A549 treated with Mapracorat at 1 μM for 4 hours (cell line): ENCODE measurements at places on chromosomes 2 and 18. TPM values are rescaled to one million over a fixed set of nuclear protein-coding genes. Genes with fewer than 3 reads are reported as not detected.

SETBP1 gene
- 0.42 to 0.61 TPM (median 0.47 TPM) in 5 replicates for total RNA-seq

PKDCC gene
- 19.0 to 22.8 TPM (median 21.8 TPM) in 5 replicates for total RNA-seq

PLB1 gene
- total RNA-seq: 1.5 to 2.4 TPM (median 1.8 TPM) in 5 replicates

DQX1 gene
- 0.10 to 0.19 TPM (median 0.14 TPM) in 4 of 5 replicates, not detected in the other for total RNA-seq

ASPRV1 gene
- total RNA-seq: 0.19 to 0.27 TPM (median 0.23 TPM) in 5 replicates

CD226 gene
- total RNA-seq: 0.08 to 0.29 TPM (median 0.16 TPM) in 4 of 5 replicates, not detected in the other

NT5DC4 gene
- total RNA-seq: not detected in 5 replicates
